ENCODE measurements at places on chromosomes 4 and X. TPM values are rescaled to one million over a fixed set of nuclear protein-coding genes. Genes with fewer than 3 reads are reported as not detected.

- H3K4me3 ChIP-seq = no peak overlapping the region
- DNase-seq = no peak
- H3K36me3 ChIP-seq = peaks cover 9% of the 10 kb centered on the region
- no peaks in the 10 kb centered on the region for H3K4me1 ChIP-seq
These were observed 31.6 kb downstream of the TRMT44 start for GRCh38 chr4:8472158-8472688.

MSMO1 gene
- 43.2 TPM for total RNA-seq

GRCh38 chr4:3320361-3321023 is 27.7 kb downstream of the RGS12 start:
- no peaks in the 10 kb centered on the region for H3K36me3 ChIP-seq
- H3K4me3 ChIP-seq = no peak overlapping the region
- no peak overlapping the region for H3K27ac ChIP-seq

- H3K27ac ChIP-seq = no peak overlapping the region
- H3K4me3 ChIP-seq = no peak overlapping the region
- no peaks in the 10 kb centered on the region for H3K36me3 ChIP-seq
- DNase-seq = no peak
- H3K4me1 ChIP-seq = no peaks in the 10 kb centered on the region
- peaks cover 2% of the 10 kb centered on the region for H3K27me3 ChIP-seq
These were observed 155.8 kb upstream of the HAND2 start for GRCh38 chr4:173685831-173686210.

GRCh38 chrX:129836827-129837226 is 6.9 kb downstream of the ZDHHC9 start:
- no peaks in the 10 kb centered on the region for H3K27me3 ChIP-seq
- H3K36me3 ChIP-seq = peaks cover 8% of the 10 kb centered on the region
- H3K4me1 ChIP-seq = peaks cover 9% of the 10 kb centered on the region
- H3K4me3 ChIP-seq = no peak overlapping the region
- no peak for DNase-seq

GRCh38 chr4:24799544-24800324 is 4.4 kb downstream of the SOD3 start:
- H3K4me3 ChIP-seq = no peak overlapping the region
- no peaks in the 10 kb centered on the region for H3K36me3 ChIP-seq
- no peak overlapping the region for H3K27ac ChIP-seq
- H3K27me3 ChIP-seq = peaks cover 49% of the 10 kb centered on the region

DNA sequence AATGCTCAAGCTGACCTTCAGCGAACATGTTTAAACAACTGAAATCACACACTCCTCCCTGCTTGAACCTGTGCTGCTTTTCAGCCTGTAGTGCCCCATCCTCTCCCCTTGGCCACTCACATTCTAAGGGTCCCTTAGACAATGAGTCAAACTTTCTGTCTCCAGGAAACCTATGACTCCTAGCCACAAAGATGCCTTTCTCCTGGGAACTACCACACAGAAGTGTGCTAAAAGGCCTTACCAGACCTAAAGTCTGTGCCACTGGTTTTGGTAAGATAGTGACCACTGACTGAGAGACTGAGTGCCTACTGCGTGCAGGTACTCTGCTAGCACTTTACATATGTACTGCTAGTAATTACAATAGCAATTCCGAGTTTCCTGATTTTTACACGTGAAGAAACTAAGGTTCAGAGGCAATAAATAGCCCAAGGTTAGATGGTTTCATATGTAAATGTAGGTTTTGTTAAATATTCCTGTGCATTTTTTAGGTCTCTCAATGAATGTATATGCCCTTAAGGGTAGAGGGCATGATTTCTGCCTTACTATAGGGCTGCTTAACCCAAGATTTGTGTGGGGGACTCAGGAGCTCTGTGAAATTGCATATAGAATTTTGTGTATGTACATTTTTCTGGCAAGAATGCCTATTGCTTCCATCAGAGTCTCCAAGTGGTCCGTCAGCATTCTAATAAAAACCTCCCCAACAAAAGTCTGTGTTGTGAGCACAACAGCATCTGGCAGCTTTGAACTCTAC is 71.1 kb downstream of the NSG1 start:
- H3K4me3 ChIP-seq = no peak overlapping the region
- peaks cover 26% of the 10 kb centered on the region for H3K4me1 ChIP-seq
- H3K27ac ChIP-seq = peak overlapping the region; percentile 40
- no peak for DNase-seq
- H3K27me3 ChIP-seq = no peaks in the 10 kb centered on the region

DNA sequence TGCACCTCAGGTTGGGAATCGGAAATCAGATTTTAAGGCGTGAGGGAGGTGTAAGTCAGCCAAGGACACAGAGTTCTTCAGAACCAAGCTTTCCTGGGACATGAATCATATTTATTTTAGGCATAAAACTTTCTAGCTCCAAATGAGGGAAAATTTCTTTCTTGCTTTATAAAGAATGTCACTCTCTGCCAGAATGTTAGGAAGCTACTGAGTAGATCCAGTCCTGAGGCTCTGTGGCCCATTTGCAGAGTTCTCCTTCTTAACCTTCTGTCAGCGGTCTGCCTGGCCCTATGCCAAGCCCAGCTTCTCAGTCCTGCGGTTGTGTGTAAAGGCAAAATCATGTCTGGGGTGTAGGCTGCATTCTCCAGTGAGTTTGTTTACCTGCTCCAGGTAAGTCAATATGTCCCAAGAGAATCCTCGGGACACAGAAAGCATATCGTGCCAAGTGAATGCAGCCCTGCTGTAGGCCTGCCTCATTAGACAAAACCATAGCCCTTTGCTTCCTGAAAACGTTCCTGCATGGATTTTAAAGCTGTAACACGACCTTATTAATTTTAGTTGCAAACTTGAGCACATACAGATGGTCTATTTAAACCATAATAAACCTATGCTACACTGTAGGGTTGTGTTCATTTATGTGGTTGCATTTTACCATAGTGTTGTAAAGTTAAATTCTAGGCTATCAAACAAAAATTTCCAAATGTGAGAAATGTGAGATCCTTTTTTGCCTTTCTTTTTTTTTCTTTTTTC is 29.2 kb upstream of the CCNI start:
- H3K4me3 ChIP-seq = no peak overlapping the region
- peaks cover 6% of the 10 kb centered on the region for H3K4me1 ChIP-seq
- peaks cover 3% of the 10 kb centered on the region for H3K27me3 ChIP-seq
- DNase-seq = no peak
- H3K27ac ChIP-seq = no peak overlapping the region

- H3K27ac ChIP-seq = no peak overlapping the region
- H3K4me1 ChIP-seq = no peaks in the 10 kb centered on the region
- H3K27me3 ChIP-seq = peaks cover 3% of the 10 kb centered on the region
- no peak overlapping the region for H3K4me3 ChIP-seq
These were observed 54.6 kb upstream of the HHIP start for GRCh38 chr4:144591401-144591800.

- no peak overlapping the region for H3K4me3 ChIP-seq
- H3K4me1 ChIP-seq = no peaks in the 10 kb centered on the region
- H3K27me3 ChIP-seq = no peaks in the 10 kb centered on the region
These were observed 503.0 kb upstream of the BOD1L1 start for GRCh38 chr4:14130551-14130950.

DNA sequence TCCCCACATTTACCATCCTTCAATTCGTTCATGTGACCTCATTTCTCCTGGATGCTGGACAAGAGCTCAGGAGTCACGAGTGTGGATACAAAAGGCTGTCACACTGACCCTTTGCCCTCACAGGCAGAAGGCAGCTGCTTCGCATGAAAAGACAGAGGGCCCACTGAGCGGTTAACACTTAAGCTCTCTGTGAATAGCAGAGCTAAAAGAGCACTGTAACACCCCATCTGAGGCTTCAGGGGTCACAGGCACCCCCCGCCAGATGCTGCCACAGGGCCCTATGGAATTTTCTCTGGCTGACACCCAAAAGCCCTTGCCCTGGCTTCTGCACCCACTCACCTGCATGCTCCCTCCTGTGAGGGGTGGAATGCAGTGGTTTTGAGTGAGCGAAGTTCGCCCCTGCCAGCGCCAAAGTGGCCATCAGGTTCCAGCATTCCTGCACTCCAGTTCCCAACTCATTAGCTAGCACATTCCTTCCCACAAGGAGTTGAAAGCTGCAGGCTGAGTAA is 360.9 kb downstream of the PPP3CA start:
- no peak overlapping the region for H3K27ac ChIP-seq
- H3K4me1 ChIP-seq = no peaks in the 10 kb centered on the region
- peaks cover 3% of the 10 kb centered on the region for H3K27me3 ChIP-seq
- no peak overlapping the region for H3K4me3 ChIP-seq

DNA sequence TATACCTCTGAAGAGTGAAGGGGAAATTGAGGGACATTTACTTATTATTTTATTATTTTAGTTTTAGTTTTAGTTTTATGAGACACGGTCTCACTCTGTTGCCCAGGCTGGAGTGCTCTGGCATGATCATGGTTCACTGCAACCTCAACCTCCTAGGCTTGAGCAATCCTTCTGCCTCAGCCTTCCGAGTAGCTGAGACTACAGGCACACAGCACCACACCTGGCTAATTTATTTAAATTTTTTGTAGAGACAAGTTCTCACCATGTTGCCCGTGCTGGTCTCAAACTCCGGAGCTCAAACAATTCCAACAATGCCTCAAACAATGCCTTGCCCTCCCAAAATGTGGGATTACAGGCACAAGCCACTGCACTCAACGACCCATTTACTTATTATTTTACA is 68.4 kb upstream of the BMP2K start:
- no peak overlapping the region for H3K27ac ChIP-seq
- no peaks in the 10 kb centered on the region for H3K27me3 ChIP-seq
- no peaks in the 10 kb centered on the region for H3K36me3 ChIP-seq
- no peak overlapping the region for H3K4me3 ChIP-seq

GRCh38 chr4:108799306-108799705 is 36.5 kb upstream of the ETNPPL start:
- H3K4me1 ChIP-seq = no peaks in the 10 kb centered on the region
- H3K27me3 ChIP-seq = no peaks in the 10 kb centered on the region

- H3K27ac ChIP-seq = no peak overlapping the region
- no peaks in the 10 kb centered on the region for H3K36me3 ChIP-seq
- no peaks in the 10 kb centered on the region for H3K27me3 ChIP-seq
These were observed 82.2 kb downstream of the SUPT20HL2 start for GRCh38 chrX:24231641-24232179.

- H3K4me3 ChIP-seq = no peak overlapping the region
- H3K27me3 ChIP-seq = no peaks in the 10 kb centered on the region
- H3K4me1 ChIP-seq = no peaks in the 10 kb centered on the region
- DNase-seq = no peak
These were observed 127.8 kb downstream of the KCTD8 start for GRCh38 chr4:44320833-44321232.

GRCh38 chr4:96833831-96834230 is 993.9 kb downstream of the PDHA2 start:
- H3K27me3 ChIP-seq = no peaks in the 10 kb centered on the region
- no peak for DNase-seq
- H3K4me1 ChIP-seq = no peaks in the 10 kb centered on the region
- no peaks in the 10 kb centered on the region for H3K36me3 ChIP-seq

- no peaks in the 10 kb centered on the region for H3K4me1 ChIP-seq
- H3K36me3 ChIP-seq = no peaks in the 10 kb centered on the region
- no peak for DNase-seq
- H3K4me3 ChIP-seq = no peak overlapping the region
These were observed 38.1 kb downstream of the KDR start for GRCh38 chr4:55087009-55087912.

TENM3 gene
- total RNA-seq = not detected

ADAM29 gene
- not detected for total RNA-seq

DNA sequence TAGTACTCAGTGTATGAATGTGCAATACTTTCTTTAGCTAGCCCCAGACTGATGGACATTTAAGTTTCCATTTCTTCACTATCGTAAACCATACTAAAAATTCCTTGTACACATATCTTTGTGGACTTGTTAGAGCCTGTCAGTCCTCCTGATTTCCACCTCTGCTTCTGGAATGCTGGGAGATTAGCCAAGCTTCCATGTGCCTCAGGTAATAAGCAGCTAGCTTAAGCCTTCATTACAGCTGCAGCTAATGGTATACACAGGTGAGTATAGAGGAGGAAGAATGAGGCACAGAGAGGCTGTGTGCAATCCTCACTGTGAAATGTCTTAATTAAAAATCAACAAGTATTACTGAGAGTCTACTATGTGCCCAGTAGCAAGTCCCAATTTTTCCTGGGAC is 9.8 kb downstream of the SMIM9 start:
- peaks cover 16% of the 10 kb centered on the region for H3K4me1 ChIP-seq
- DNase-seq = no peak
- H3K27me3 ChIP-seq = no peaks in the 10 kb centered on the region
- no peak overlapping the region for H3K27ac ChIP-seq
